CD4-positive, alpha-beta T cell treated with Interleukin-15 for 4 hours (primary cell): ENCODE measurements at places on chromosomes 12 and 14.

GRCh38 chr12:48442179-48442847 is 30.0 kb upstream of the ANP32D start:
- no peak for DNase-seq

GRCh38 chr14:94867209-94867608 is 97.3 kb upstream of the GSC start:
- DNase-seq: no peak

- no peak for DNase-seq
These were observed 2.9 kb downstream of the DUSP16 start for GRCh38 chr12:12559719-12560296.

- no peak for DNase-seq
These were observed 520 bp downstream of the CSRP2 start for GRCh38 chr12:76878099-76878898.

DNA sequence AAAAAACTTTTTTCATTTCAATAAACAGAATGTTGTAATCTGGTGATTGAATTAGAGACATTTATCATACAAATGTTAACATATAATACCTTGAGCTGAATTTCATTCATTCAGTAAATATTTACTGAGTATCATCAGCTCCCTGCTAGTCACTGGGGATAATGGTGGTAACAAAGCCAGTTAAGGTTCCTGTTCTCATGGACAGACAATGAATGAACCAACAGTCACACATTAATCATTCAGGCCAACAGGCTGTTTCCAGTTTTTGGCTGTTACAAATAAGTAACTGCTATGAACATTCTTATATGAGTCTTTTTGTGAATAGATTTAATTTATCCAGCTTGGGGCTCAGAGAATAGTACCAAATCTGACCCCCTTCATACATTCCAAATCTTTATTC is 13.5 kb downstream of the EXD2 start:
- no peak for DNase-seq

- DNase-seq: no peak
These were observed 7.3 kb upstream of the HSP90AA1 start for GRCh38 chr14:102094101-102094500.

DNA sequence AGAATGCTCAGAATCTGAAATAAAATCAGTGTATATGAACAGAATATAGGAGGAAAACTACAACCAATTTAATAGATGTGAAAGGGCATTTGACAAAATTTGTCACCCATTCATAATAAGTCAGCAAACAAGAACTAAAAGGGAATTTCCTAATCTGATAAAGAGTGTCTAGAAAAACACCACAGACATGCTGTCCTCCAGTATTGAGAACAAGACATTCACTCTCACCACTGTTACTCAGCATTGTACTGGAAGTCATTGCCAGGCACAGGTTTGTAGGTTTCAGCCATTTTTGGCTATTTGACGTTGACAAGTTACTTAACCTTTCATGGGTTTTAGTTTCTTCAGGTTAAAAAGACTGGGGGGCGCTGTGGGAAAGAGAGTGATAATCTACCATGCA is 13.2 kb downstream of the EIF2S1 start:
- no peak for DNase-seq

GRCh38 chr12:93016752-93017350 is 87.8 kb upstream of the EEA1 start:
- DNase-seq: no peak

DNA sequence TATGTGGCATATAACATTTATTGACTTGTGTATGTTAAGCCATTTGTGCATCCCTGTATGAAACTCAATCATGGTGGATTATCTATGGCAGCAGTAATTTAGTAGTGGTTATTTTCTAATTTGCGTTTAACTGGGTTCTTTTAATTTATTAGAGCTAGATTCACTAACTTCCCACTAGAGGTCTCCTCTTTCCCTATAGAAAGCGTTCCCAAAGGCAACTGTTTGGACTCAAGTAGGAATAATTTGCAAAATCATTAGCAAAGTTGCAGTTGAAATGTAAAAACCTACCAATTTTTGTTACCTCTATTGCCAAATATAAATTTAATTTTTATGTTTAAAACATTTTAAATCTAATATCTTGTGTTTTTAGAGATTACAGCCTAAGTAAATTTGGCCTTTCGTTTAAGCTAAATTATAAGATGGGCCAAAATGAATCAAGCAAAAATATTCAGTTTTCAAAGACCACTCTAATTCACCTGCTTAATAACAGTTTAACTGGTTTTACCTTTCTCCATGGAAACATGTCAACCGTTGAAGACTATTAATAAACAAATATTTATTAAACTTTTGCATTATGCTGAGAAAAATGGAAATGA is 6.0 kb downstream of the DMAC2L start:
- peak; percentile 36 for DNase-seq
